ENCODE measurements at places on chromosomes 12 and 14. TPM values are rescaled to one million over a fixed set of nuclear protein-coding genes. Genes with fewer than 3 reads are reported as not detected.

DNA sequence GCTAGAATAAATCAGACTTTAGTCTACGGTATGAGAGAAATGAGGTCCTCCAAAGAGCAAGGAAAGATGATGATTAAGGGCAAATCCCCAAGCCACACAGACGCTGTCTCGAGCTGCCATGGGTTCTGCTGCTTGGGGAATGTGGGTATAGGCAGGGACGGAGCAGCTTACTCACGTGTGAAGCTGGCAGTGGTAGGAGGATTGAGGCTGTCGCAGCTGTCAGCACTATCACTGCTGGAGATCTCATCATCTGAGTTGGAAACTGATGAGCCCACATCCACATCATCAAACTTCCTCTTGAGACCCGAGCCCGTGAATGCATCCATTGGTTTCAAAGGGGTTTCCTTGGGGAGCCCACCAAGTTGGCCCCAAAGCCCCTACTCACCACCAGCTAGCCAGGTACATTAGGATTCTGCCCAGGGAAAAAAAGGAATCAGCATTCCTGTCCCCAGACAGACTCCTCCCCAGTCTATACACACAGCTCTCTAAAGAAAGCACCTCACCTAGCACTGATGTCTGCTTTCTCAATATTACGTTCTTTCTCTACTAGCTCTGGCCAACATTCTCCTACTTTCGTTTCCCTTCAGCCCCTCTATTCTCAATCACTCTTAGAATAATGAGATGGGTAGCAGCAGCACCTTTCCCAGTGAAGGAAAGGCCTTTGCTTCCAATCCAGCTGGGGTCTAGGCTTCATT is 7.0 kb downstream of the CSRNP2 start:
- no peak for DNase-seq

- no peak for DNase-seq
Measured at GRCh38 chr12:82672811-82673495, 13.8 kb upstream of the TMTC2 start.

- no peak for DNase-seq
Measured at GRCh38 chr12:132357623-132358186, 28.3 kb upstream of the GALNT9 start.

DNA sequence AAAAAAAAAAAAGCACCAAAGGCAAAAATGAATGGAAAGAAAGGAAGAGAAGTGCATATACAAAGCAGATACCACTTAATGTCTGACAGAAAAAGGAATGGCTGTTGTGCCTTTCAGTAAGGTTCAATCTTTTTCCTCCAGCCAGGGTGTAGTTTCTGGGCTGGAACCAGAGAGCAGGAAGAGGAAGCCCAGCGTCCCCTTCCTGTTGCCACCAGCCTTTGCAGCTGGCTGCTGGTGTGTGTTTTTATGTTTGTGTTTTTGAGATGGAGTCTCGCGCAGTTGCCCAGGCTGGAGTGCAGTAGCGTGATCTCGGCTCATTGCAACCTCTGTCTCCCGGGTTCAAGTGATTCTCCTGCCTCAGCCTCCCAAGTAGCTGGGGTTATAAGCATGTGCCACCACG is 64.6 kb upstream of the LTA4H start:
- DNase-seq, result no peak

- no peak for DNase-seq
Measured at GRCh38 chr12:29572938-29573337, 75.5 kb upstream of the OVCH1 start.

KRT2 gene
- not detected for total RNA-seq

KRT6B gene
- total RNA-seq, result 2.1 TPM

- DNase-seq, result no peak
Measured at GRCh38 chr14:52049271-52049670, 19.6 kb downstream of the NID2 start.

GRCh38 chr14:103019826-103020225 is 37.5 kb downstream of the CDC42BPB start:
- no peak for DNase-seq

B4GALNT1 gene
- 1.4 TPM for total RNA-seq

GRCh38 chr14:45038865-45039264 is 45.1 kb upstream of the PRPF39 start:
- DNase-seq, result no peak

ZC2HC1C gene
- total RNA-seq, result 4.7 TPM

GRCh38 chr14:77691259-77691658 is 16.6 kb downstream of the ALKBH1 start:
- DNase-seq, result peak; percentile 42

DNA sequence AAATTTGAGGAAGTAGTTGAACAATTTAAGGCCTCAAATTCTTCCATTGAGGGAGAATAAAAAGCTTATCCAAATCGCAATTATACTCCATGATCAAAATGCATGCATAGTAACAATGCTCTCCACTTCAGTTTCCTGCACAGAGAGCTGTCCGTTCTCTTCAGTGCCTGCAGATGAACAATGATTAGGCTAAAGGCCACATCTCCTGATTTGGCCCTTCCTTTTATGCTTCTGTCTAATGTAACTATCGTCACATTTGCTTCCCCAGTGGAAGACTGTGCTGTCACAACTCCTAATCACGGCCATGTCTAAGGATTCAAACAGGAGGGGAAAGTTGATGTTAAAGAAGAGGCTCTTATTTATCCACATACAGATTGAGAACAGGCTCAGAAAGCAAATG is 113.6 kb upstream of the NPAS3 start:
- DNase-seq, result no peak

EPYC gene
- total RNA-seq, result not detected

GRCh38 chr12:3042826-3043225 is 34.4 kb upstream of the TSPAN9 start:
- DNase-seq, result no peak

DNA sequence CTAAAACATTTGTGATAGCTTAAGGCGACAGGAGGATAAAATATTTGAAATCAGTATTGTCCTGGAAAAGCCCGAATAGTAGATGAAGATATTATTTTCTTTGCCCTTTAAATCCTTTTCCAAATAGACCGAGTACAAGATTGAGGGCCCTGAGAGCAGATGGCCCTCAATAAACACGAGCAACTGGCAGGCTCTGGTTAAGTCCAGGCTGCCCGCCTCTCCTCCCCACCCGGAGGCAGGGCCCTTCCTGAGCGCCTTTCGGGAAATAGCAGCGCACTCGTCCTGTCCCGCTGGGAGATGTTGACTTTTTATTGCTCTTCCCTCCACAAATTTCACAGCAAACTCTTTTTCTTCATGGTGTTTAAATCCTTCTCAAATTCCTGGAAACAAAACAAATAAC is 50.8 kb upstream of the MAX start:
- no peak for DNase-seq

TAS2R46 gene
- 5.3 TPM for total RNA-seq

- DNase-seq, result peak; percentile 76
Measured at GRCh38 chr12:11581179-11581755, 68.2 kb upstream of the ETV6 start.

DNA sequence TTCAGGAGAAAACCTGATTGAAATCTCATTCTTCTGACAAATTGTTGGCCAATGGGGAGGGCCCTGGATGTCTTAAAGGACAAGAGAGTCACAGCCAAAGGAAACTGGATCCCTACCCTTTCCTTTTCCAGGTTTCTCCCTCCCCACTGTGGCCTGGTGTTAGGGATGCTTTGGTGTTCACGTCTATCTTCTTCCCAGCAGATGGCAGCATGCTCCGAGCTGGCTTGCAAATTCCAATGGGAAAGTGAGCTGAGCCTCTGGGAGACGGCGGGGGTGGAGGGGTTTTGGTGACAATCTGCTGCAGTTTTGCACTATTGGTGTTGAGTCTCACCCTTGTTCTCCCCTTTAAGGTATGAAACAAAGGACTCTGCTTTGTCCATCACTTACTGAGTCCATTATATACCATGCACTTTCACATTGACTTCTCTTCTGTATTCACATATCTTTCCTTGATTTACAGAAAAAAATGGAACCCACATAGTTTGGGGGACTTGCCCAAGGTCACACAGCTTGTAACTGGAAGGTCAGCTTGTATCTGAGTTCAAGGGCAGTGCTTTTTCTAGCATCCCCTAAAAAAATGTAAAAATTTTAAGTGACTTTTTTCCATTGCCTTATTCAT is 39.3 kb downstream of the CCDC177 start:
- peak; percentile 38 for DNase-seq

SDR9C7 gene
- total RNA-seq, result not detected

DNA sequence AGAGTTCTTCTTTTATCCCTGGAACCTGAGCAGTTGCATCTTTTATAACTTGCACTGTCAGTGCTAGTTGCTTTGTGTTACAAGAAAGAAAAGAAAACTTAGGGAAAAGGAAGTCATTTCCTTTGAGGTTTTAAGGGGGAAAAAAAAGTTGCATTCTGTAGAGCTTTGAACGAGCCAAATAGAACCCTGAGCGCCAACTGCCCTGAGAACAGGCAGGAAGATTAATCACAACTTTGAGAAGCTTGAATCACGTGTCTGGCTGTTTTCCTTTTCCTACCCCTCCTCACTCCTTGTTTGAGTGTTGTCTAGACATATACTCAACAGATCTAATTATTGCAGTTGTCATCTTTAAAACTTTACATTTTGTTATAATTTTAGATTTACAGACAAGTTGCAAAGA is 12.5 kb downstream of the PCNX1 start:
- DNase-seq, result peak; percentile 45

DNA sequence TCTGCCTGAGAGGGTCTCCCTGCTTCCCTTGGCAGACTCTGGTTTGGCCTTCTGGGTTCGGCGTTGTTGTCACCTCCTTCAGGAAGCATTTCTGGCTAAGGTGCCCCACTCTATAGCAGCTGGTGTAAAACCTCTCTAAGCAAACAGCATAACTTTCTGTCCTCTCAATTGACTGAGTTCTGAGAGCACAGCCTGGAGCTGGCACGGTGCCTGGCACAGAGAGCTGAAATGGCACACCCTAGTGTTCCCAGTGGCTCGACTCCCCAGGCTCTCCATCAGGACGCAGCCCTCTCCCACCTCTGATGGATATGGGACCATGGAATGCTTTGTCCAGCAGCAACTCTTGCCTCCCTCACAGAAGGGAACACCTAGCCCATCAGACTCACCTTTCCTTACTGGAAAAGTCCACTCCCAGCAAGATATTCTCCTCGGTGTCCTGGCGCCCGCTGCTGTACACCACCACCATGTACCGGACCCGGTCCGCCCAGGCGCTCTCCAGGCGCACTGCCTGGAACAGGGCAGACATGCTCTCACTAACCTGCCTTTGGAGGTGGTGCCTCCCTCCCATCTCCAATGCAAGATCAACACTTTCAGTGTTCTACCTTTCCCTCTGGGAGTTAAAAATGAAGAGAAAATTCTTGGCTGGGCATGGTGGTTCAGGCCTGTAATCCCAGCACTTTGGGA is 40.6 kb downstream of the SSH1 start:
- no peak for DNase-seq

PTPRR gene
- total RNA-seq, result 0.45 TPM

SCN8A gene
- 1.0 TPM for total RNA-seq

CMA1 gene
- total RNA-seq, result not detected

DNA sequence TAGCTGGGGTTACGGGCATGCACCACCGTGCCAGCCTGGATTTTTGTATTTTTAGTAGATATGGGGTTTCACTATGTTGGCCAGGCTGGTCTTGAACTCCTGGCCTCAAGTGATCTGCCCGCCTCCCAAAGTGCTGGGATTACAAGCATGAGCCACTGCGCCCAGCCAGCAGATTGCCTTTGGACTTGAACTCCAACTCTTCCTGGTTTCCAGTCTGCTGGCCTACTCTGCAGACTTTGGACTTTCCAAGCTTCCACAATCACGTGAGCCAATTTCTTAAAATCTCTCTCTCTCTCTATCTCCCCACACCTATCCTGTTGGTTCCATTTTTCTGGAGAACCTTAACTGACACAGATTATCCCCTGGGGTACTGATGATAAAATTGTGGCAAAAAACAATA is 55.0 kb downstream of the EMP1 start:
- no peak for DNase-seq

Measured in renal cortical epithelial cell (primary cell).